ENCODE measurements at places on chromosomes 11 and 22.

DNA sequence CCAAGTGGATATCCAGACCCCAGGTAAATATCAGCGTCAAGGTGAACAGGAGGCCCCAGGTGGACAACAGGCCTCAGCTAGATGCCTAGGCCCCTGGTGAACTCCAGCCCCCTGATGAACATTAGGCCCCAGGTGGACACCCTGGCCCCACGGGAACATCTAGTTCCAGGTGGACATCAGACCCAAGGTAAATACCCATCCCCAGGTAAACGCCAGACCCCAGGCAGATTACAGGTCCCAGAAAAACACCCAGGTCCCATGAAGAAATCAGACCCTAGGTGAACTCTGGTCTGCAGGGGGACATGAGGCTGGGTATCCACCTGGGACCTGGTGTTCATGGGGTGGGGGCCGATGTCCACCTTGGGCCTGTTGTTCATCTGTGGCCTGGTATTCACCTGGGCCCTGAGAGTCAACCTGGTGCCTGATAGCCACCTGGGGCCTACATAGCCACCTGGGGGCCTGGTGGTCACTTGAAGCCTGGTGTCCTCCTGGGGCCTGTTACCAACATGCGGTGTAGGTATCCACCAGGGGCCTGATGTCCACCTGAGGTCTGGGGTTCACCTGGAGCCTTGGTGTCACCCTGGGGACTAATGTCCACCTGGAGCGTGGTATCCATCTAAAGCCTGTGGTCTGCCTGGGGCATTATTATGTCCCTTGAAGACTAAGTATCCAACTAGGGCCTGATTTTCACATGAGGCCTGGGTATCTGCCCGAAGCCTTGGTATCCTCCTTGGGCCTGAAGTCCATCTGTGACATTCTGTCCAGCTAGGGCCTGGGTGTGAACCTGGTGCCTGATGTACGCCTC lies 56.8 kb upstream of the SEPTIN5 start:
- DNase-seq = no peak

DNA sequence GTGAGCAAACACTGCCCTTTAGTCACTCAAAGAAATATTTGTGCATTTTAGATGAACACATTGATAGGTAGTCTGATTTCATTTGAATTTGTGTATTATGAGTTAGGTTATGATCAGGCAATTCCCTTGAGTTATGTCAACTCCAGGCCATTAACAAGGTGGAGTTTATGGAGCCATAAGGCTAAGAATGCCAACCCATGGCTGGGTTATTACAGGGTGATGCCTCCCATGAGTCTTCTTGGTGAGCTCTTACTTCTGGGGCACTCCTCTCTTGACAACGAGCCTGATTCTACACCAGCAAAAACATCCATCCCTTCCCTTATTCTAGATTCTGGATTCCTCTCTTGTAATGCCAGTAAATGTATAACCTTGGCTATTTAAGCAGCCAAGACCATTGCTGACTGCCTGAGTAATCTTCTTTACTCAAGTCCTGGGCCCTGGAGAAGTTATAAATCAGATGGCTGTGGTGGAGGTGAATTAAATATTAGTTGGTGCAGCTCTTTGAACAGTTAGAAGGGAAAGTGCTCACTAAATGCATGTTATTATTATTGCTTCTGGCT lies 645.7 kb upstream of the TENM4 start:
- no peak for DNase-seq

DNA sequence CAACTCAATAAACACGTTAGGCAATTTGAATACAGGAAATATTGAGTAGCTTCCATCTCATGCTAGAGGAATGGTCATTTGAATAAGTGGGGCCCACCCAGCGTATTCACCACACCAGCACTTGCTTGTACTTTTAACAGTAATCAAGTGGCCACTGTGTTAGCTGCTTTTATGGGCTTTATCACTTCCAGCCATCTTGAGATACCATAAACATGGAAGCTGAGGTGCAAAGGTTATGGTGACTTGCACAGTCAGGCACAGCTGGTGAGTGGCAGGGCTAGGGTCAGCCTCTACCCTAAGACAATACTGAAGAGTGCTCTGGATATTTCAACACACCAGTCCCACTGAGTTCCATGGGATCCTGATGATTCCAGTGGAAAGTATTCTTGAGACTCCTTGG lies 6.7 kb downstream of the JOSD1 start:
- DNase-seq = no peak

DNA sequence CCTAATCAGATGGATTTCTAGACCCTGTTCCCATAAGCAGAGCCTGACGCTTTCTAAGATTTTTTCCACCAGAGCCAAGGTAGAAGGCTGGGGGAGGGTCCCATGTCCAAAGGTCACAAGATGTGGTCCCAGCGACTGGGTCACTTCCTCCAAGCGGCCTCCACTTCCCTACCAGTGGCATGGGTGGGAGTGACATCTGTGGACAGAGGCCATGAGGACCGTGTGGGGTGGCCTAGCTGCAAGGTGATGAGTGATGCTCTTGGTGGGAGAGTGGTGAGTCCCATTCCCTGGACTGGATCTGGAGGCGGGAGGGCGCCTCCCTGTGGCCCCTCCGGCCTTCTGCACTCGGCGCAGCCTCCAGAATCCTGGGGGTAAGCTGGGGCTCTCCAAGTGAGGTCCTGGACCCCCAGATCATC lies 32.4 kb upstream of the PRR5 start:
- DNase-seq = no peak

DNA sequence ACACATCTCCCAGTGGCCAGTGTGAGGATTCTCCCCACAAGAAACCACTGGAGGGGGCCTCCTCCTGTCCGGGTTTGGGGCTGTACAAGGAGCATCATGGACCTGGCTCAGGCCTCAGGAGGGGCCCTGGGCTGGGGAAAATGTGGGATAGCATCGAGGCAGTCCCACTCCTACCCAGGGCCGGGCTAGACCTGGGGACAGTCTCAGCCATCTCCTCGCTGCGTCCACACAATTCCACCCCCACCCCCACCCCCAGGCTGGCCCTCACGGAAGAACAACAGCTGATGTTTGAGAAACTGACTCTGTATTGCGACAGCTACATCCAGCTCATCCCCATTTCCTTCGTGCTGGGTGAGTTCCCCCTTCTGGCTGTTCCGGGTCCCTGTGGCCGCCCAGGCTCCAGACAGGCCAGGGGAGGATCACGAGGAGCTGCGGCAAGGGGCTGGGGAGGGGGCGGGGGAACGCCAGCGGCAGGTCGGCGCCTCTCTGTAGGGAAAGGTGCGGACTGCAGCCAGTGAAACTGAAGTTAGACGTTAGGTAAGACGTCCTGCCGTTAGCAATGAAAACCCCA lies 4.8 kb downstream of the BEST1 start:
- no peak for DNase-seq
